ENCODE measurements at places on chromosomes 7 and 10. TPM values are rescaled to one million over a fixed set of nuclear protein-coding genes. Genes with fewer than 3 reads are reported as not detected.

The FAM241B gene
- not detected for total RNA-seq

The BLNK gene
- not detected for total RNA-seq

The COBL gene
- not detected for total RNA-seq

The ANKRD1 gene
- total RNA-seq = 1.4 TPM

The PSD gene
- 1.3 TPM for total RNA-seq
